Head of caudate nucleus (tissue), 42 donors: ENCODE measurements at places on chromosomes 3 and 15.

DNA sequence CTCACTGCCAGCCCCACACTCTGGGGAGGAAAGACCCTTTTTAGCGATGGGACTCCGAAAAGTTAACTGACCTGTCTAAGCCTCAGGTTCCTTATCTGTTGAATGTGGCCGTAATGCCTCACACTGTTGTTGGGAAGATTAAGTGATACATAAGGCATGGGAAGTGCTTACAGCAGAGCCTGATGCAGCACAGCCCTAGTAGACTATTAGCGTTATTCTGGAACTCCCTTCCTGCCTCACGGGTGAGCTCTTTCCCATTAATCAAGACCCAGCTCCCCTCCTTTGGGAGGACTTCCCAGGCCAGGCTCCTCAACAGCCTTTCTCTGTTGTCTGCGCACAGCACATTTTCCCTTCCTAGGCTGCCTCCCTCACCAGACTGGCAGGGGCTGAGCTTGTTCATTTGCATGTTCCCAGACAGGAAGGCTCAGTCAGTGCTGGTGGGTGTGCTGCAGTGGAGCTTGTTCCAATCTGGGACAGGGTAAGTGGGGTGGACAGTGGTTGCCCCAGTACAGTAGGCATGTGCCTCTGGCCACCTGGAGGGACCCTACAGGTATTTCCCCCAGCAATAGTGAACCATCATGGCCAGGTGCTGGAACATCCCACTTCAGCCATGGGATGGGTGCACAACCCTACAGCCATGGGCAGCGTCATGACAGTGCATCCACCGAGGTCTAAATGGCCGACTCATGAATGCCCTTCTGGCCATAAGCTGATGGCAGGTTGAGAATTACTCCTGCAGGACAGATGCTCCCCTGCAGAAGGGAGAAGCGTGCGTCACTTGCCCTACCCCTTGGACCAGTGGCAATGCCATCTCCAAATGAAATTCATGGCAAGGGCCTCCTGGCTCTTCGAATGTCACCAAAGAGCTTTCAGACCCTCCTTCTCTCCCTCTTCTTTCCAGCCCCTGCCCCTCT, 5.8 kb upstream of the PSTPIP1 start:
- DNase-seq: no peak

GRCh38 chr3:25479727-25480010, 51.6 kb downstream of the RARB start:
- no peak for DNase-seq

DNA sequence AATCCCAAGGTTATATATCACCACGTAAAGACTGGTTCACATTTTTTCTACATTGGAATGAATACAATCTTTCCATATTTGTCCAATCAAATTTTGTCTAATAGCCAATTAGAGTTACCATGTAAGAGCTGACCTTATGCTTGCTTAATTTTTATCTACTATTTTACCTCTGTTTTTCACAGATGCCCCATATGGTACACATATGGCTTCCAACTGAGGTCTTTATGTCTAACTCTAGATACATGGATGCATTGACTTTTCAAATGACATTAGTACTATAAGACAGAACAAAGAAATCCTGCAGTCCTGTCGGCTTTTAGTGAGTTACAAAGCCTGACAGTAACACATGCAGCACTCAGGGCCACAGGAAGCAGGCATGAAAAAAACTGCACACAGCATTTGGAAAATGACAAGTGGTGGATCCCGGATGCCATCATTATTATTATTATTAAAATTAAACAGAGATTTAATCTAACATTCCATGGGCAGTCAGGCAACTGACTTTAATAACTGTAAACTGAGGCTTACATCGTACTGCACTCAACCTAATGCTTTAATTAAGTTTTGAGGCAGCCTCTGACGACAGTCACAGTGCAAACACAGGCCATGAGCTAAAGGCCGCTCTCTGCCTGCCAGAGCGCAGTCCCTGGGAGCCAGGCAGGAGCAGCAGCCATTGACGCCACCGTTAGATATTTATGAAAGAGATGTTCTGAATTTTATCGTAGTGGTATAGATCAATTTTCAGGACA, 113.9 kb upstream of the TMCO5A start:
- DNase-seq: no peak

GRCh38 chr3:125152951-125153350, 59.6 kb downstream of the SLC12A8 start:
- DNase-seq: no peak

DNA sequence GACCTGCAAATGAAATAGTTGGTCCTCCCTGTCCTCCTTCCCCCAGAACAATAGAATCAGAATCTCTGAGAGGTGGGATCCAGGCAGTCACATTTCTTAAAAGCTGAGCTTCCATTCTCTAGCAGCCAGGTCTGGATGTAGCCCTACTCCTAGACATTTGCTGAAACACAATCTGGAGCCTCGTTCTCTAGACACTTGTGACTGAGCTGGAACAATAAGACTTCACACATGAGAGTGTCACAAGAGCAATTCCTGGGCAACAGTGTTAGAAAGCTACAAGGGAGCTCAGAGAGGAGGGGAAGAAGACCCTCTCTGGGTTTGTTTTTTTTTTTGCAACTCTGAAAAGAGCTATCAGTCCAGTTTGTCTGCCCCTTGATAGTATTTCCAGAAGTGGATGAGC, 14.5 kb downstream of the CORO2B start:
- no peak for DNase-seq

GRCh38 chr15:63274427-63274826, 3.0 kb upstream of the APH1B start:
- DNase-seq: no peak

DNA sequence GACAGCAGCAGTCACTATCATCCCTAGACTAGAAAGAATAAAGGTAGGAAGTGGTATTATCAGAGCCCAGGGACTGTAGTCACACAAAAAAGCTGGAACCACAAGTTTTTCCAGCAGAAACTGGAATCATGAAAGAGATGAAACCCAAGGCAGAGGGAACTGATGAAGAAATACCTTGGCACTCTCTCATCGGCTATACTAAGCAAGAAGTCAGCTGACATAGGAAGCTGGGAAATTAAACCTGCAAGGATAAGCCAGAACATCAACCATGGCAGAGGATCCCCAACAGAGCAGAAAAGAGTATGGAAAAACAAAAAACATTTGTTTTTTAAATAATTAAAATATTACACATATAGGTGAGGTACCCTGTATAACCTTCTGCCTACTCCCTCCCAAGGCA, 86.5 kb downstream of the AQR start:
- DNase-seq: no peak

GRCh38 chr15:87614704-87615103, 641.8 kb downstream of the NTRK3 start:
- DNase-seq: no peak

- DNase-seq: no peak
Measured at GRCh38 chr3:23712656-23713559, 92.8 kb upstream of the UBE2E1 start.

DNA sequence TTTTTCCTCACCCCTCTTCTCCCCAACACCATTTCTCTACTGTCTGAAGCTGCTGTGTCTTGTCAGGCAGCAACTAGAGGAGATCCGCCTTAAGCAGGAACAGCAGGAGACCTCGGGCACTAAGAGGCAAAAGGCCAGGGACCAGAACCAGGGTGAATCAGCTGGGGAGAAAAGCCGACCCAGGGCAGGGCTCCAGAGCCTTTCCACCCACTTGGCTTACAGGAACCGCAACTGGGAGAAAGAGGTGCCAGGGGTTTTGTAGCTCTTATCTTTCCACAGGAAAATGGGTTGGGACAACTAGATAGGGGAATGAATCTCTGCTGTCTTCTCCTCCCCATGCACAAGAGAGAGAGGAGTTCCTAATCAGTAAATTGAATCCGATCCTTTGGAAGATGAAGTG, 3.0 kb upstream of the NGRN start:
- DNase-seq: no peak
